ENCODE measurements at places on chromosomes 11 and 22. TPM values are rescaled to one million over a fixed set of nuclear protein-coding genes. Genes with fewer than 3 reads are reported as not detected.

CD3G gene
- 0.18 TPM for polyA plus RNA-seq

- DNase-seq: no peak
Measured at GRCh38 chr22:32920734-32921133, 119.2 kb downstream of the TIMP3 start.

GRCh38 chr11:4848908-4849532 is at the start of gene OR51S1:
TSS of gene OR51S1 (minus strand) at chr11:4849208. CDS start at chr11:4849208, 0 bp downstream.
- no peak for DNase-seq

- DNase-seq: no peak
Measured at GRCh38 chr11:112706863-112707262, 254.4 kb upstream of the NCAM1 start.

DDB1 gene
- polyA plus RNA-seq: 222 TPM

PLEKHB1 gene
- 18.9 TPM for polyA plus RNA-seq

C11orf87 gene
- polyA plus RNA-seq: 0.29 TPM

- no peak for DNase-seq
Measured at GRCh38 chr11:19892876-19893275, 180.2 kb downstream of the NAV2 start.

GRCh38 chr22:47119181-47119580 is 356.7 kb downstream of the TBC1D22A start:
- DNase-seq: no peak

DNA sequence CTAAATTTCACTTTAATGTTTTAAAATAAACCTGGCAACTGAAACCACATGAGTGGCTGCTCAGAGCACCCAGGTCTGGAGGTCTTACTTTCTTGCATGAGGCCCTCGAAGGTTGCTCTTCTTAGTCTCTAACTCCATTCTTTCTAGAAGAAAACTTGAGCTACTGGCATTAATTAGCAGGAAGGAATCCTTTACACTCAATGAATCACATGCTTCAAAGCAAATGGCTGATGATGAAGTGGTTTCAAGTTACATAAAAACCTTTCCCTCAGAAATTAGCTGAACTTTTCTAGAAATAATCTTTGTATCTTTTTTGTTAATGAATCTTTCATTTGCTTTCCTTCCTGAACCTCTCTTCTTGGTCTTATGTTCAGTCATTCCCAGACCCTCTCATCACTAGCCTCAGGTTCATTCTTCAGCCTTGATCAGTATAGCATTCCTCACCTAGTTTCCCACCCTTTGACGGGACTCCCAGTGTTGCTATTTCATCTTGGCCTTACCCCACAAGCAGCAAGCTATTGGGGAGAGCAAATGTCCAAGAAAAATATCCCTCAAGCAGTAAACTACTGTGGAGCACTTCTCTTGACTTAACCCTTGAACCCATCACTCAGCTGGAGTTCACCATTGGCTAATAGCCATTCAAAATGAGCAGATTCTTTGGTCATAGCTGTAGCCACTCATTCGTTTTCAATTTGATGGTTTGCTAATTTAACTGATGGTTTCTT is 75.1 kb downstream of the INSC start:
- no peak for DNase-seq

DNA sequence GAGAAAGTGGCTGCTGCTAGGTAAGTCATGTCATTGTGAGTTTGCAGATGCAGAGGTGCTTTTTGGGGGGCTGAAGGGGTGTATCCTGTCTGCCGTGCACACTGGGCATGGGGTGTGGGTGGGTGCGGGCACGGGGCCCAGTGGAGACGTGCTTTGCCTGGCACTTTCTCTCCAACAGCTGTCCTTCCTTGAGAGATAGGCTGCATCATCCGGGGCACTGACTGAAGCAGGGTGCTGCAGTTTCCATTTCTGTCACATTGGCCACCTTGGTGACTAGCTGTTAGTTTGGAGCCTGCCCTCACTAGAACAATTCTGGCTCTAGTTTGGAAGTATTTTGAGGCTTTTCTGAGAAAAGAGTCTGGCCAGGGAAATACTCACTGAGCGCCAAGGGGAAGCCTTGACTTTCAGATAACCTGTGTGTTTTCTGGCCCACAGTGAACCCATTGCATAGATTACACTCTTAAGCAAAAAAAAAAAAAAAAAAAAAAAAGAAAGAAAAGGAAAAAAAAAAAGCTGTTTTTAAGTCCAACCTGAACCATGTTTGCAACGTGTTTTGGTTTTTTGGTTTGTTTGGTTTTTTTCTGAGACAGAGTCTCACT is 219.2 kb downstream of the NAV2 start:
- DNase-seq: no peak

DNA sequence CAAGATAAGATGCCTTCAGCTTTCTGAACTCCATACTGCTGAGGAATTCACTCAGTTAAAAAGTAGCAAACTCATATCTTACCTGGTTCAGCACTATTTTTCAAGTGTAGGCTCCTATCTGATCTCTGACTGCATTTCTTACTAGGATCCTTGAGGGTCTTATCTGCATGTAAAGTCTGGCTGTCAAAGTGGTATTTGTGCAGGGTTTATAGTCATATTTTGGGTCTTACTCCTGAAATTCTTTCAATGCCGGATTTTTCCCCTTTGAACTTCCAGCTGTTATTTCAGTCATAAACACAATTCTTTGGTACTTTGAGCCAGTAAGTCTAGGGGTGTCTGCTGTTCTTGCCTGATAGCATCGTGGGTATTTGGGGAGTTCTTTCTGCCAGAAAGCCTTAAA is 25.3 kb upstream of the NOX4 start:
- DNase-seq: no peak

SSTR3 gene
- polyA plus RNA-seq: 0.87 TPM

DNA sequence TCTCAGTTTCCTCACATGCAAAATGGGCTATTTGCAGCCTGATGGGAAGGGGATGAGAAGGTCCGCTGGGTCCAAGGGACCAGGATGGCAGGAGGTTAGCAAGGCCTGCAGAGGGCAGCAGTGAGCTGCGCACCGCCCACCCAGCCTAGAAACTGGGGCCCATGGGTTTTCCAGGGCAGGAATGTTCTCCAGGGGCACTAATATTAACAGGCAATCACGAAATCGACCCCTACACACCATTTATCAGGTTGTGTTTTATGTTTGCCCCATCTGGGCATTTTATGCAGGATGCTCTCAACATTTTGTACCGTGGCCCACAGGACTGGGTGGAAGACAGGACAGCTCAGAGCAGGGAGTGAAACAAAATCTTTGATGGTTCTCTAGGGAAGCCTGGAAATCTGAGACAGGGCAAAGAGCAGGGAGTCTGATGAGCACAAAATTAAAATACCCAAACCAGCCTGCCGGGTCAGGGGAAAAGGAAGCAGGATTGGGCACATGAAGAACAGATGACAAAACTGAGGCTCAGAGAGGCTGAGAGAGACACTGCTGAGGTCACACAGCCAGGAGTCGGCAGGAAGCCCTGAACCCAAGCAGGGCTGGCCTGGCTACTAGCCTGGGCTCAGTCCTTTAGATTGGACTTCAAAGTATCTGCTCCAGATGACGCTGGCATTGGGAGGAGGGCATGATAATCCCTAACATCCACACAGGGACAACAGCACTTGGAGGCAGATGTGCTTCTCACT is 1.6 kb upstream of the BCR start:
- no peak for DNase-seq

DNA sequence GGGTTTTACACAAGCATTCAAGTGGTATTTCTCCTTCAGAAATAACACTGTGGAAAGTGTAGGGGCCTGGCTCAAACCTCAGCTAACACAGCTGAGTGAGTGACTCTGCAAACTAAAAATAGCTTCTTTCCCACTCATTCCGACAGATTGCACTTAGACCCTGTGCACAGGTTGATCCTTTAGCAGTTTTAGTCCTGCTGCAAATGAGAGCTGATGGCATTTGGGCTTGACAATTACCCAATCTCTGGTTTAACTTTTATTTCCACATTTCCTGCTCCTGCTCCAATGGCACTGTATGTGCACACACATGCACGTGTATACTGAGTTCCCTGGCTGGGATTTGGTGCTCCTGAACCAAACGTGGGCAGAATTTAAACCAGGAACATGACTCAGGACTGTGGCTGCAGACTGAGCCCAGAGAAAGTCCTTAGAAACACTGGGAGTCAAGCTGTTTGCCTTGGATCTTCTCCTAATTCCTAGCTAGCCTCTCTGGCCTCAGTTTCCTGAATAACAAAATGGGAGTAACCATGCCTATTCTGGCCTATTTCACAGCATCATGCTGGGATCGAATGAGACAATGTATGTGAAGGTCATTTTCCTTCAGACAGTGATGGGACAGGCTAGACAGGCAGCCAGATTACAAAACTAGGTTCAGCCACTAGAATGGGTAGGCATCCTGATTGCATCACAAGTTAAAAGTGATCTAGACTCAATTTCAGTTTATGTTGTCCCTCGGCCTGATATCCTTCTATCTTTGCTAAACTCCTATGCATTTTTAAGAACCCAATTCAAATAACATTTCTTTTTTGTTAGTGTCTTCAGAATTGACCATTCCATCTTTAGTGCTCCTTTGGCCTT is 58.2 kb downstream of the SERGEF start:
- no peak for DNase-seq

TEX12 gene
- polyA plus RNA-seq: 0.18 TPM

DNA sequence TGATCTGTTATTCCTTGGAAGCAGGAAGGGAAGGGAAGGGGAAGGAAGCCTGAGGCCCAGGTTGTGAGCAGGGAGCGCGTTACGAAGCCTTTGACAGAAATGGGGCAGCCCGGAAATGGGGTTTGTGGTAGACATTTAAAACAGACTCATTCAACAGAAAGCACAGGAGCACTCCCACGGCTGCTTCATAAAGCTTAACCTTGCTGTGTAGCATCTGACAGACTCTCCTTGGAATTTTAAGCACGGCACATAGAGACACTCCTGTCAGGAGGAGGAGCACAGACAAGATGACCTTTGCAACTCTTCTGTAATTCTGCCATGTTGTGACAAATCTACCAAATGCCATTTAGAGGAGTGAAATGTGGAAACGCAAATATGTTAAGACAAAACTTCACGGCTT is 131.6 kb downstream of the FBXO7 start:
- no peak for DNase-seq

GRCh38 chr11:86773513-86774252 is 26.7 kb upstream of the PRSS23 start:
- DNase-seq: no peak

DNA sequence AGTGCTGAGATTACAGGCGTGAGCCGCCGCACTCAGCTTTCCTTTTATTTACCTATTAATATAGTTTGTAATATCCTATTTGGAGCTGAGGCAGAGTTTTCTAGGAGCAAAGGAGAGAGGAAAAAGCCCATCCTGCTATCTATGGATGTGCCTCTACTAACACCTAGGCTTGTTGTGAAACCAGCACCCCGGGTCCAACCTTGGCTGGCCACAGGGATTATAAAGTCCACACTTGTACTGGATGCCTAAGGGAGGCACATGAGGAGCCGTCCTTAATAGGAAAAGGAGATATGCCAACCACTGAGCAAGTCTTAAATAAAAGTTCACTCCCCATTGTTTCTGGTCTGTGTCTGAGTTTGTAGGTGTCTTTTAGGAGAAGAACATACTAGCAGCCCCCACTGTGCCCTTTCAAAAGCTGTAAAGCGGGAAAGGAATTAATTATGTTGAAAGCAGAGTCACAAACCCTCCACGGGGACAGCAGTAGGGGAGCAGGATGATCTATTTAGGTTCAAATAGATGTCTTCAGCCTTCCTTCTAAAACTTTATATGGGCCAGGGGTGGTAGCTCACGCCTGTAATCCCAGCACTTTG is 29.3 kb downstream of the RRP7A start:
- DNase-seq: no peak

DNA sequence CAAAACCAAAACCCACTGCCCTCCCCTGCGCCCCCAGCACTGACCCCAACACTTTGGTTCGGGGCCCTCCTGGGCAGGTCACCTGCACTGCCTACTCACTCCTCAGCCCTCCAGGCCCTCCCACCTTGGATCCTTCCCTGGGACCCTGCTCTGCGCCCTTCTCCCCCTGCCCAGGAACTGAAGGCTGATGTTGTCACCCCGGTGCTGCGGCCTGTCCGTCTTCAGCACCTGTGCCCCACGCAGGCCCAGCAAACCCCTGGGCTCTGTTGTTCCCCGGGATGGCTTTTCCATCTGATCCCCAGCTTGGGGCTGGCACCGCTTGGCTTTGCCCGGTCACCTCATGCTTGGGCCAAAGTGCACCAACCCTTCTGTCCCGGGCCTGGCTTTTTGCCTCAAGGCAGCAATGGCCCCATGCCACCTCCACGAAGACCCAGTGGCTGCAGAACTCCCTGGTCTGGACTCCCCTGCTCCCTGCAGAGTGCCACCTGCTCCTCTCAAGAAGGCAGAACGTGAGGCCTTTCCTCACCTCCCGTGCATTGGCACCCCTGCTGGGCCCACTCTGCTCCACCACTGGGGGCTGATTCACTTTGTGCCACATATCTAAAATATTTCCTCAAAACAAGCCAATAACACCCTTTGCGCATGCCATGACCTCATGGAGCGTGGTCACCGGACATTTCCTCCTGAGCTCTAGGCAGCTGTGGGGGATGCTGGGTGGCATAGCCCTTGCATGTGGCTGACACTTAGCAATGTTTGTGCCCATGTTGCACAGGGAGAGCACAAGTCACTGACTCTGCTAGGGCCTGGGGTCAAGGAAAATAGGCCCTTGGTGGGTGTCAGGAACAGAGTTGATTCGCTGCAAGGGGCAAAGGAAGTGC is 8.8 kb downstream of the PPM1F start:
- DNase-seq: no peak

P2RX6 gene
- polyA plus RNA-seq: 2.3 TPM

GTSE1 gene
- polyA plus RNA-seq: 10.5 TPM

DBX1 gene
- polyA plus RNA-seq: not detected

GRCh38 chr22:50602338-50602700 is 1.7 kb downstream of the MAPK8IP2 start:
- no peak for DNase-seq

BTG4 gene
- not detected for polyA plus RNA-seq

GRCh38 chr22:26131589-26132154 is 37.6 kb upstream of the SEZ6L start:
- no peak for DNase-seq

DNA sequence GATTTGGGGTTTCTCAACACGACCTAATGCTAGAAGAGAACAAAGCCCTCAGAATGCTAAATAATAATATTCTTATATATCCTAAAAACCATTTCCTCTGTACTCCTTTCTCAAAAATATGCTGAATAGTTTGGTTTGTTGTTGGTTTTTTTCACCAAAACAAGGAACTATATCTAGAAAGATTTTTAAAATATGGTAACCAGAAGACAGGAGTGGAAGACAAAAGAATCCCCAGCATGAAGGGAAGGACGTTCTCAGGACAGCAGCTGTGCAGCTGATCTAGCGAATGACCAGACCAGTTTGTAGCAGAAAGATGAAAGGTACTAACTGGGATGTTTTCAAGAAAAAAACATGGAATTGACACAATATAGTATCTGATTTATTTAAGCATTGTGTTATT is 19.3 kb downstream of the FEZ1 start:
- DNase-seq: no peak

- no peak for DNase-seq
Measured at GRCh38 chr11:65036931-65037330, 4.1 kb upstream of the SAC3D1 start.

DNA sequence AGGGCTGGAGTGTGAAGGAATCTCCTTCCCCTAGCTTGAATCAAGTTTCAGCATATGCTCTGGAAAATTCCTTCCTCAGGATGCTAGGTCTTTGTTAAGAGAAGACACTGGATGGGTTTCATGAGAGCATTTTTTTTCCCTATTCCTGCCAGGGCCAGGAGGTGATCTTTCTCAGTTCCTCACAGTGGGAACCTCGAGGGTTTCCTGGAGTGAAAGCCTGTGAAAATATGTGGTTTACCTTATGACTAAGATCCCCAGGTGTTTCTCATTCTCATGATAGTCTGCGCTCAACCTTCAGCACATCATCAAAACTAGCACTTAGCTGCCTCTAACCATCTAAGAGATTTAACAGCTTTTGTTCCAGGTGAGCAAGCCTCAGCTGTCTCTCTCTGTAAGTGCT is 985.3 kb upstream of the FAT3 start:
- DNase-seq: no peak

GRCh38 chr11:117670443-117670842 is 126.6 kb downstream of the DSCAML1 start:
- DNase-seq: no peak

All from left renal cortex interstitium (tissue), 4 donors.